Panc1 (cell line): ENCODE measurements at places on chromosomes 16 and 17. TPM values are rescaled to one million over a fixed set of nuclear protein-coding genes. Genes with fewer than 3 reads are reported as not detected.

DNA sequence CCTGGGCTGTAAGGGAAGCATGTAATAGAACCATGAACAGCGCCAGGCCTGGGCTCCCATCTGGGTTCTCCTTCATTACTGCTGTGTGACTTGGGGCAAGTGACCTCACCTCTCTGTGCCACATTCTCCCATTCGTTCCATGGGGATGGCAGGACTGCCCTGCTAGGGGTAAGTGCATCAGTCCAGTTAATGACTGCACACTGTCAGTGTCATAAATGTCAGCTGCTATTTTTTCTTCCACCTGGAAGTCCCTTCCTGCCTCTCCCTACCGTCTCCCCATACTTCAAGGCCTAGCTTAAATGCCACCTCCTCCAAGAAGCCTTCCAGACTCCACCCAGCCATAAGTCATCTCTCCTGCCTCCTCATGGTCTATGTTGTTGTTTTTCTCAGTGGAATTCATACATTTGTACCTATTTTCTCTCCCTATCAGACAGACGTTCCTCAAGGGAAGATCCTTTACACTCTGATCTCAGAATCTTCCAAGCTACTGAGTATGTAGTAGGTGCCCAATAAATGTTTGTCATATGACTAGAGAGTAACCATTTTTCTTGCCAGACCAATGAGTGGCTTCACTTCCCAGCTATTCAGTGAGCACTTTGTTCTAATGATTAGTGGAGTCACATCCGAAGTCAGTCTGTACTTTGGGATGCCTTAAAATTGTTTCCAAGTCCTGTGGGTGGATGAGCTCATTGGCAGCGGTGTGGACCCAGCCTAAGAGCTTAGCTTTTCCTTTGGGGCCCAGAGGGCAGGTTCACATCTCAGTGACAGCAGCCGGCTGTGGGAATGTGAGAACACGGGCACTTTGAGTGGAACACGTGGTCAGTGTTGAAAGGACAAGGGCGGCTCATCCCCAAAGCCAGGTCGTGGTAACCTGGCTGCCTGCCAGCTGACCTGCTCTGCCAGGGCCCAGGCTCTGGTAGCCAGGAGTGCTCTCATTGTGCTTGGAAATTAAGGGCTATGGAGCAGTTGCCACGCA, 147.5 kb upstream of the GSE1 start:
- DNase-seq: no peak

DNA sequence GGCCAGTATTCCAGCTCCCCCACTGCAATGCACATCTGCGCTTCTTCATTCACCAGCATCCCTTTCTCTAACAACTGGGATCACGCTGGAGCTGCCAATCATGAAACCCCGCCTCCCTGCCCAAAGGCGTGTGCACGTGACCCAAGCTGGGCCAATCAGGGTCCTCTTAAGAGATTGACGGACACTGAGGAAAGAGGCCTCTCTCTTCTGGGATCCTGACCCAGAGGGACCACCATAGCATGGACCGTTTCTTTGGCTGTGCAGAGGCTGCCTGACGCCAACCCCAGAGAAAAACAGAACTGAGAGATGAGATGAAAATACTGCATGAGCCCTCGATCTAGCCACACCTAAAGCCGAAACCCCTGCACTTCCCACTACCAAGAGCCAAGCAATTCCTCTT, 32.0 kb downstream of the COTL1 start:
- no peak for DNase-seq

DNA sequence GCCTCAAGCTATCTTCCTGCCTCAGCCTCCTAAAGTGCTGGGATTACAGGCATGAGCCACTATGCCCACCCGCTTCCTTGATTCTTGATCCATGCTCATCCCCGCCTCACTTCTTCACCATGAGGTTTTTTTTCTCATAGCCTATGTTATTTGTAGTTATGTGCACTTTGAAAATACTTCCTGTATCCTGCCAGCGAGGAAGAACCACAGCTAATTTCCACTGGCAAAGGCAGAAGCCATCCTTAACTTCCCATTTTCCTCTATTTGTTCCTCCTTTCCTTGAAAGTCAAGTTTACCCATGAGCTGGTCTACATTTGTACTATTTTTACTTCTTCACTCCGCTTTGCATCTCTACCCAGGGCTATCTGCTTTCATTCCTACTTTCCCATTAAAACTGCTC, 189.7 kb upstream of the ZFHX3 start:
- DNase-seq: no peak

FBXO39 gene
- total RNA-seq: not detected

DNA sequence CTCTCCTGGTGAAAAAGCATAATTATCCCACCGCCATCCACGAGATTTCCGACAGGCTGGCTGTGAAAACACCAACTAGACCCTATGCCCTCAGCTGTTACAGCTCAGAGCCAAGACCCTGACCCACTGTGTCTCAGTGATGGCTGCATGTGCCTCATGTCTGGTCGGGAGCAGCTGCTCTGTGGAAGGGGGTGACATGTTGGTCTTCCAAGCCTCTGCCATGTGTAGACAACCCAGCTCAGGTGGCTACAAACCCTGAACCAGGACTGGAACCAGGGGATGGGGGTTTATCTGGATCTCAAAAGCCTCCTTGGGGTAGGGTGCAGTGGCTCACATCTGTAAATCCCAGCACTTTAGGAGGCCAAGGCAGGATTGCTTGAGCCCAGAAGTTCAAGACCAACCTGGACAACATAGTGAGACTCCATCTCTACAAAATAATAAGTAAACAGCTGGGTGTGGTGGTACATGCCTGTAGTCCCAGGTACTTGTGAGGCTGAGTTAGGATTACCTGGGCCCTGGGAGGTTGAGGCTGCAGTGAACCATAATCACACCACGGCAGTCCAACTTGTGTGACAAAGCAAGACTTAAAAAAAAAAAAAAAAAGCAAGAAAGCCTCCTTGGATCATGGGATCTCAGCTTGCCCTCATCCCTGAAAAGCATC, 220.3 kb downstream of the CPPED1 start:
- DNase-seq: no peak

DNA sequence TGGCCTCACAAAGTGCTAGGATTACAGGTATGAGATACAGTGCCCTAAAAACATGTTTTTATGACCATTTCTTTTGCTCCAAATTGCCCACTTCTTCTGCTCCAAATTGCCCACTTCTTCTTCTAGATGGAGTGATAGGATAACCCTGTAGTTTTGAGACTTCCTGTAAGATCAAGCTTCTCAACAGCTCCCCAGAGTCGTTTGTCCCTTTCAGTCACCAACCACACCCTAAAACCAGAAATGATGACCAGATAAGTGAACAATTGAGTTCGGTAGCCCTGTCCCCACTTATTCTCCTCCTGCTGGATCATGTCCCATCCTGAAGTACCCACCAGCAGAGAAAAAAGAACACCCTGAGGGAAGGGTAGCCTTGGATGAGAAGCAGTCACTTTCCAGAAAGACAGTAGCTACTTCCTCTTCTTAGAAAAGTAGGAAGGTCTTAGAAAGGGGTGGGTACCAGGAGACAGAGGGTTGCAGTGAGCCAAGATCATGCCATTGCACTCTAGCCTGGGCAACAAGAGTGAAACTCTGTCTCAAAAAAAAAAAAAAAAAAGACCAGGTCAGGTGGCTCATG, 2.5 kb downstream of the ODAD4 start:
- no peak for DNase-seq

GRCh38 chr17:4503283-4504025, 4.8 kb downstream of the SPNS2 start:
- DNase-seq: no peak

- DNase-seq: no peak
Observed at GRCh38 chr16:86669285-86669805, 91.0 kb downstream of the FOXL1 start.

- no peak for DNase-seq
Observed at GRCh38 chr16:58421529-58421928, 29.3 kb downstream of the GINS3 start.

GRCh38 chr17:5365831-5366230, 53.6 kb downstream of the NUP88 start:
- no peak for DNase-seq

DNA sequence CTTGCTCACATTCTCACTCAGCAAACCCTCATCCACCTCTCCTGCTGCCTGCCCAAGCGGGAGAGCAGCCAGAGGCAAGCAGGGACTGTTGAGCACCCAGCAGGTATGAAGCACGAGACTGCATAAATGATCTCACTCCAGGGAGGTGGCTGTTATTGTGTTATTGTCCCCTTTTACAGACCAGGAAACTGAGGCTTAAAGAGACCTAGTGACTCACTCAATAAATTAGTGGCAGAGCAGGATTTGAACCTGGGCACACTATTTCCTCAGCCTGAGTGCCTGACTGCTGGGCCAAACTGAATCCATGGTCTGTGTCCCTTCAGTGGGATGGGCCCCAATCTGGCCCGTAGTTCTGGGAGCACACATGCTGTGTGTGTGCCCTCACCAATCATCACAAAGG, 12.3 kb upstream of the MAP2K3 start:
- no peak for DNase-seq

- DNase-seq: no peak
Observed at GRCh38 chr17:36591434-36592315, at the start of gene DHRS11. TSS of gene DHRS11 (plus strand) at chr17:36591879. CDS start at chr17:36592010, 131 bp downstream.

DNA sequence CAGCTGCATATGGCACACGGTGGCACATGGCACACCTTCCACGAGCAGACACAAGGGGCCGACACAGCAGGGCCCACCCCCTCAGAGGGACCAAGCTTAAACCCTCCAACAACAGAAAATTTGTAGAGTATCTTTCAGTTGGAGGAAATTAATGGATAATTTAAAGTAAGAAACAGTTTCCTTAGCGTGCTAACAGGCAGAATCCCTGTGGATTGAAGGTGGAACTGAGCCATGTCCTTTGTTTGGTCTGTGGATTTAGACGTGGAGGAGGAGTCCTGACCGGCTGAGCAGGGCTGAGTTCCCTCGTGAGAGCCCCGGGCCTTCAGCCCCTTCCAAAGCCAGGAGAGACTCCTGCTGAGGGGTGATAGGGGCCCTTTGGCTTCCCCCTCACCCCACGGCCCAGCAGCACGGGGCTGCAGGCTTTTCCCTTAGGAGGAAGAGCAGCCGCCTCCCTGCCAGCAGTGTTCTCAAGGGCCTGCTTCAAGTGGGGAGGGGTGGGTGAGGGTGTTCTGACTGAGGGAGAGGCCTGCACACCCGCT, 1.4 kb upstream of the CYB561 start:
- DNase-seq: no peak

C17orf50 gene
- total RNA-seq: not detected

GRCh38 chr17:56577190-56577842, 16.2 kb upstream of the NOG start:
- no peak for DNase-seq

- DNase-seq: no peak
Observed at GRCh38 chr16:27760789-27761176, 210.8 kb downstream of the KATNIP start.

VWA3A gene
- not detected for total RNA-seq

- no peak for DNase-seq
Observed at GRCh38 chr17:7462474-7463371, 16.7 kb downstream of the ZBTB4 start.

DNA sequence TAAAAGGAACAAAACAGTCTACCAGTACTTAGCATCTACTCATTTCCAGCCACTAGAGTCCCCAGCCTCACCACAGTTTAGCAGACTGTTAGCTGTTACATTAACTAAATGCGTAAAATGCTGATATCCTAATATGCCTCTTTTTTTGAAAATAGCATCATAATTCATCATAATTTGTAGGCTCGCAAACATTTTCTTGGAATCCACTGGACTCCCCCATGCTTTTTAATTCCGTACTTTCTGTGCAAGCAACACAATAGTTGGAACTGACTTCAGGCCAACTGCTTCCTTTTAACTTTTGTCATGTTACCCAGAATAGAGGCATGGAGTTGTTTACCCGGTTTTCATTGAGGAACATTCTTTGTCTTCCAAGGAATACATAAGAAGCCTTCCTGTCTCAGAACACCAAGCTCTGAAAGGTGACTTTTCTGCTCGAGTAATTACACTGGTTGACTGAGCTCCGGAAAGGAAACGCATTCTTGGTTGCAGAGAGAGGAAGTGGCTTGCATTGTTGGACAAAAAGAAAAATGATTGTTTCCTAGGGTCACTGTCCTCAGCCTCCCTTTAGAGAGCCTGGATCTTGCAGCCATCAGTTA, 30.9 kb upstream of the SEC14L1 start:
- DNase-seq: no peak

- no peak for DNase-seq
Observed at GRCh38 chr17:45248132-45248957, 13.5 kb downstream of the SPATA32 start.

RNF112 gene
- 0.10 TPM for total RNA-seq

DNA sequence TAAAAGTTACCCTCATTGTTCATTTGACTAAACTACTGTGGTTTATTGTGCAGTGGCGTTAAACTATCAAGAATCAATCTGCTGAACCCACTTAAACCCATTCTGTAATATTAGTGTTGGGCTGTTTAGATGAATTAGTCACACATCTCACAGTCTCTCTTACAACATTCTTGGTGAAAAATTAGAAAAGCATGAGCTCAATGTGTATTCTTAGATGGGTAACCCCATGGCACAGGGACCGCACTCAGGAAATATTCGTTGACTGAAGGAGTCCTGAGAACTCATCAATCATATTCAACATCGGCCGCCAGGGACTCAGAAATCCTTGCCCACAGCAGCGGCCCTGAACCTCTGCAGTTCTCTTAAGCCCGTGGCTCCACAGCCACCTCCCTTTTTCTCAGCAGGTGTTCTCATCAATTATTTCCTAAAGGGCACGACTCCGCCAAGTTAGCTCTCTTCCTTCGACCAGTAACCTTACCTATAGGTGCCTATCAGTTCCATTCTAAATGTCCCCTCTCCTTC, 155.6 kb downstream of the STX8 start:
- no peak for DNase-seq

DNA sequence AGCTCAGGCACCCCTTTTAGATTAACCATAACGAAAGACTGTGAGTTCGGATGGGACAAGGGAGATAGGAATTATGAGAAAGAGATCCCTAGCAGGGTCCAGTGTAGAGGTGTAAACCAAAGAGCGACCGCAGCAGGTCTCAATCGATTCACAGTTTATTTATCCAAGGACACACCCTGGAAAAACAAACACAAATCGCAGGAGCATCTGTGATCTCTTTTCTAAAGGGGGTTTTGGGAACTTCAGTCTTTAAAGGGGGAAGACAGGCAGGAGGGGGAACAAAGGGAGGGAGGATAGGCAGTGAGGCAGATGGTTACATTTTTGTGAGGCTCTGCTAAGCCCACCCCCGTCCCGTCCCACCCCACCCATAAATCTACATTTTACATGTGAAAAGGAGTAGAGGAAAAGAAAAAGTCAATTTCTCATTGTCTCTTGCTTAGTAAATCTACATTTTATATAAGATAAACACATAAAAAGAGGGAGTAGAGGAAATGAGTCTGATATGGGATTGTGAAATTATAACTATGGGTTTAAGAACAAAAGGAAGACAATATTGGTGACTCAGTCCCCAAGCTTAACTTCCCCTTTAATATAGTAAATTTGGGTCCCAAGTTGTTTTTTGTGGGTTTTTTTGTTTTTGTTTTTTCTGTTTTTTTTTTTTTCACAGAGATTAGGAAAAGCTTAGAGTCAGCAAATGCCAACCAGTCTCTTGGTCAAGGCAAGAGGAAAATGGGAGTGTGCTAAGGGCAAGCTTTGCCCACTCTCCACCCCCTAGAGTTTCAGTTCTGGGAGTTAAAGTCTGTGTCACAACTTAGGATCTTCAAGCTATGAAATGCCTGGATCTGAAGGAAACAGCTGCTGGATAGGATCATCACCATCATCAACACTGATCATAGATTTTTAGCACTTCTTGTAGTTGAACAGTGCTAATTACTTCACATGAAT, 160.9 kb upstream of the CDH5 start:
- DNase-seq: no peak

GRCh38 chr17:11391134-11391533, 150.1 kb downstream of the SHISA6 start:
- no peak for DNase-seq
